Caco-2 (cell line): ENCODE measurements at places on chromosomes 1 and 21. TPM values are rescaled to one million over a fixed set of nuclear protein-coding genes. Genes with fewer than 3 reads are reported as not detected.

Gene PLA2G2C
- total RNA-seq: not detected in 2 replicates

Gene RGSL1
- not detected in 2 replicates for total RNA-seq

Gene AZIN2
- total RNA-seq: 1.5 and 2.3 TPM in 2 replicates

Gene DMRTA2
- total RNA-seq: 3.1 and 3.4 TPM in 2 replicates

Gene UCK2
- total RNA-seq: 65.0 and 67.2 TPM in 2 replicates

DNA sequence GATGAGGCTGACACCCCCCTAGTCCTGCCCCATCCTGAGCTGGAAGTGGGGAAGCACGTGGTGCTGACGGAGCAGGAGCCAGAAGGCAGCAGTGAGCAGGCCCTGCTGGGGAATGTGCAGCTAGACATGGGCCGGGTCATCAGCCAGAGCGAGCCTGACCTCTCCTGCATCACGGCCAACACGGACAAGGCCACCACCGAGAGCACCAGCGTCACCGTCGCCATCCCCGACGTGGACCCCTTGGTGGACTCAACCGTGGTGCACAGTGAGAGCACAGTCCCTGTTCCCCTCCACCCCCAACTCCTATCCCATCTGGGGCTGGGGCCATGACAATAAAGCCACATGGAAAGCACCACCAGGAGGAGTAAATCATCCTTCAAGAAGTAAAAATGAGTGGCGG is 250.2 kb downstream of the CACNA1E start:
- DNase-seq: no peak

DNA sequence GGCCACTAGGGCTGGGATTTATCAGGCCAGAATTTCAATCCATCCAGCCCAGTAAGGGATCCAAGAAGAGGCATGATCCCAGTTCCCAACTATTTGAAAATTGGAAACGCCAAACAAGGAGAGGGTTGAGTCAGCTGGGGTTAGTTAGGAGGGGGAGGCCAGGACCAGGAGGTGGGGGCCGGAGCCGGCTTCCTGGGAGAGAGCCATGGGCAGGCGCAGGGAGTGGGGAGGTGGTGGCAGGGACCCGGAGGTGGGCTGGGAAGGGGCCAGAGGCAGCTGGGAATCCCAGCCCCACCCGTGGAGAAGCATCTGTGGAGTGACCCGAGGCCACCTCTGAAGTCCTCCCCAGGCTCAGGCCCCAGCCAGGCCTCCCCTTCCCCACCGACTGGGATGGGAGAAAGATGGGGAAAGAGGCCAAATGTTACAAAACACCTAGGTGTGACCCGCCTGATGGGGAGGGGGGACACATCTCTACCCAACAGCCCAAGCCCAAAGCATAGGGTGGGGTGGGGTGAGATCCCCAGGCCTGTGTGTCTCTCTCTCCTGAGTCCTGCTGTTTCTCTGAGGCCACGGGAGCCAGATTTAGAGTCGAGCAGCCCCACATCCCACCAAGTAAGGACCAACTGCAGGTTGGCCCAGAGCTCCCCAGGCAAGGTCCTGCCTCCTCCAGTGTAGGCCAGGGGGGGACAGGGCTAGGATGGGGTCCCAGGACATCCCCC is 10.1 kb downstream of the HSPG2 start:
- DNase-seq: no peak

GRCh38 chr1:97145321-97145956 is 423.9 kb downstream of the PTBP2 start:
- no peak for DNase-seq

DNA sequence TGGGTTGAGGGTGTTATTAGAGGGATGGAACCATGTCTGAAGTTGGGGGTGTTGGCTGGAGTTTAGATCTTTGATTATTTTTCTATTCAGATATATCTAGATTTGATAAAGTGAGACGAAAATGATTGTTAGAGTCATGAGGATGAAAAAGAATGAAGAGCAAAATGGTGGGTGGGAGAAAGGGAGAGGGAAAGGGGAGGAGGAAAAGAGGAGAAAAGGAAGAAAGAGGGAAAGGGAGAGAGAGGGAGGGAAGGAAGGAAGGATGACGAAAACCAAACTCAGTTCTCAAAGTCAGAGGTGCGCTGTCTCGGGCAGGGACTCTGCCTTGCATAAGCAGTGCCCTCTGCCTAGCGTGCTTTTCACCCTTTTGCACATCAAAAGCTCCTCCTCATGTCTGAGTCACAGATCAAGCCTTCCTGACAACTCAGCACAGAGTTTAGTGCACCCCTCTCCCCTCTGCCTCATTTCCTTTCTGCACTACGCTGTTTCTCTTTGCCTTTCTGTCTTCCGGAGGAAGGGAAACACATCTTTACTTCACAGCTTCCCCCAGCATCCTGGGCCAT is 225.8 kb upstream of the PROX1 start:
- no peak for DNase-seq

DNA sequence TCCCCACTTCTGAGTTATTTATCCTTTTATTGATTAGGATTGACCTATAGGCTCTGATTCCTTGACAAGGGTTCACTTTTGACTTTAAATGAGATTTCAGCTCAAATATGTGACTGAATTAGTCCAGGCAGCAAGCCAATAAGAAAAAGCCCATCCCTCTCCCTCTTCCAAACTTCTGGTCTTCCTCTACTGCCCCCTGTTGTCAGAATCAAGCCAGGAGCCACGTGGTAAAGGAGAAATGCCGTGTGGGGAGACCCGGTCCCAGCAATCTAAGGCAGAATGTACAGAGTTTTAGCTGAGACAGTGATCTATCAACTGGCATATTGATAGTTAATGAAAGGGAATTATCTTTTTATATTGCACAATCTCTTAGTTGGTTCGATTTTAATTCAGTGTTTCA is 5.2 kb downstream of the ADAMTS5 start:
- no peak for DNase-seq

- DNase-seq: no peak
These were observed 30.7 kb downstream of the DAB1 start for GRCh38 chr1:57393058-57393584.

DNA sequence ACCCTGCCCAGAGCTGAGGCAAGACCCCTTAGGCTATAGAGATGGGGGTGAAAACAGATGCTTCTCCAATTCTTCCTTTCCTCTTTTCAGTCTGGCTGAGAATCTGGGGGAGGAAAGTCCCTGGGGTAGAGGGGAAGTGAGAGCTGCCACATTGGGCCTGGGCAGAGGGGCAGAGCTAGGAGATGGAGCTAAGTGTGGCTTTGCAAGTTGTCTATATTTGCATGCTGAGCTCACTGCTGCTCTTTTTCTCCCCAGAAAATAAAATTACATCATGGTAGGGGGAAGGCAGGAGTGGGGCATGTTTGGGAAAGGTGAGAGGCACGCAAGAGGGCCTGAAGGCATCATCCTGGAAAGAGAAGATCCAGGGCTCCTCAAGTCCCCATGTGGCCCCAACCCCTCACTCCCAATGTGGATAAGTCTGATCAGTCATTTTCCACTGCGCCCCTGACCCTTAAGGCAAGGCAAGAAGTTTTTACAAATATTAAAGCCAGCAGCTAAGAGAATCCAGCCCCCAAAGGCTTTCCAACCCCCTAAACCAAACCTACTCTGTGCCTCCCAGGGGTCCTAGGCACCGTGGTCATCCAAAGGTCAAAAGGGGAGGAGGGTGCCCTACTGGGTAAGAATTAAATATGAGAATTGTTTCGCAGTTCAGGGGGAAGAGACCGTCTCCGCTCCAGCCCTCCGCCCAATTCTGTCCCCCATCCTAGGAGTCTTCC is 500 bp upstream of the PEA15 start:
- DNase-seq: no peak

DNA sequence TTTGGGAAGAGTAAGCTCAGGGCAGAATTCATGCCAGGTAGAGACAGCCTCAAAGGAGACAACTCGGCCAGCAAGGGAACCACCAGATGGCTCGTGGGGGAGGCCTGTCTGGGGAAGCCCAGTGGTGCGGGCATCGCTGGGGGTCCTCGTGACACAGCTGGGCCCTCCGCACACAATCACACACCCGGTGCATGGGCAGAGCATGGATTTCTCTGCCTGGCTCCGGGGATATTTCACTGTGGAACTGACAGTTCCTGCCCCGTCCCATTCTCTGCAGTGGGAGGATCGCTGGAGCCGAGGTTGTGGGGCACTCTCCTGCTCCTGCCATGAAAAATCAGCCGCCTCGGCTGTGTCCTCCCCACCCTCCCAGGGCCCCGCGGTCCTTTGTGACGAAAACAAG is 108.0 kb downstream of the CRYAA start:
- no peak for DNase-seq

GRCh38 chr1:115091572-115091971 is 2.3 kb upstream of the TSPAN2 start:
- no peak for DNase-seq

DNA sequence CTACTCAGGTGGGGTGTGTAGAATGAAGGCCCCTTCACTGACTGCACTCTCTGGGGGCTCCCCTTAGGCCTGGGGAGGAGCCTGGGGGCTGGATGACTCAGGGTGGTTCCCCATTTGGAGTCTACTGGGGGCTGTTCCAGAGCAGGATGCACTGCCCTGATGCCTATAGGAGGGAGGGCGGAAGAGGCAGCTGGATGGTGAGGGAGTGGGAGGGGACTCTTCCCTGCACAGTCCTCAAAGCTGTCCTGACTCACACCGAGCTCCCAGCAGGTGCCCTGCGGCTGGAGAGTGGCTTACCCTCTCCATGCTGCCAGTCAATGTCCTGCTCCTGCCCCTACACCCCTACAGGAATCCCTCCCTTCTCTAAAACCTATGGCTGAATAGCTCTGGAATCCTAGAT is 204.4 kb downstream of the TRABD2B start:
- no peak for DNase-seq
